ENCODE measurements at places on chromosomes 5 and 9.

DNA sequence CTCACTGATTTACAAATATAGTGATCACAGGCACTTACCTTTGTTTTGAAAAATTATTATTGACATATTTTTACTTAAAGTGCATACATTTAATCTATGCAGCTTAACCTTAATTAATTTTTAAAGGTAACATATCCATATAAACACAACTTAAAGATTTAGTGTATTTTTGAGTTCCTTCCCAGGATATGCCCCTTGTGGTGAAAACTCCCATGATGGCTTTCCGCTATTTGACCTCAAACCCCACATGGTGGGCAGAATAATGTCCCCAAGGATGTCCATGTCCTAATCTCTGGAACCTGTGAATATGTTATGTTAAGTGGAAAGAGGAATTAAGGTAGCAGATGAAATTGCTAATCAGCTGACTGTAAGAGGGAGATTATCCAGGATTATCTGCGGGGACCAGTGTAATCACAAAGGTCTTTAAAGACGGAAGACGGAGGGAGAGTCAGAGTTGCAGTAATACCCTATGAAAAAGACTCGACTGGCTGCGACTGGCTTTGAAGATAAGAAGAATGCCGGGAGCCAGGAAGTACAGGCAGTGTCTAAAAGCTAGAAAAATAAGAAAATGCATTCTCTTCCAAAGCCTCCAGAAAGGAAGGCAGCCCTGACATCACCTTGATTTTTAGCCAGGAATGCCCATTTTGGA, 193.9 kb downstream of the ICE1 start:
- no peak for DNase-seq

- no peak for DNase-seq
Measured at GRCh38 chr9:33013962-33014664, 11.0 kb upstream of the DNAJA1 start.

DNA sequence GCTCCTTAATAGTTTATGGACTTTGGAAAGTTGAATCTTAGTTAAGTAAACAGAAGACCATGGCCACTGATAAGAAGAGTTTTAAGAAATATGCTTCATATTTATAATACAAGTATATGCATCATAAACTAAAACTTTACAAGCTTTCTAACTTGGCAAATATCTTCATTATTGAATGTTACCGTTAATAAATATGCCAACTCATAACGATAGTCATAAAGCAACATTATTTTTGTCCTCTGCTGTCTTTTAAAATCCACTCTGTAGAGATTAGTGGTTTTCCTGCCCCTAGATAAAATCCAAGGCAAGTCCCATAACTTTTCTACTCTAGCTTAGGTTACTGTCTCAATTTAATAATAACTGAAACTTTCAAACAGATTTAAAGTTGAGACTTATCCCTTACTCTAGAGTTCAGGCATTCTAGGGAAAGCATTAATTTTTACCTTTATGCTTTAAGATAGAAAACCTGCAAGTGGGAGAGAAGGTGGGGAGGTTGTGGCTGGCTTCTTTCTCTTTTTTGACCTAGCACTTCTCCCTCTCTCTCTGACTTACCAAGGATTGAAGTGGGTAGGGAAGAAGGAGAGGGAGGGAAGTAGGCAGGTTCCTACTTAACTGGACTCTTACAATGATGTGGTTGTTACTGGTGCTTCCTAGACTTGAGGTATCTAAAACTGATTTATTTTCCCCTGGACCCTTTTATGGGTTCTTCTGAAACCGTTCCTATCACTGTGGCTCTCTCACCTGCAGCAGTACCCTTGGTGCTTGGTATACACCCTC, 29.6 kb downstream of the RNF145 start:
- DNase-seq, result no peak

- DNase-seq, result no peak
Measured at GRCh38 chr9:72590824-72591223, 69.4 kb downstream of the TMC1 start.

All from BJ (cell line).